RPMI8226 (cell line): ENCODE measurements at places on chromosomes 11 and 22.

- DNase-seq = peak; percentile 44
Measured at GRCh38 chr11:112128483-112129121, 35.3 kb downstream of the IL18 start.

GRCh38 chr11:66981976-66982578 is 7.0 kb downstream of the C11orf86 start:
- peak; percentile 97 for DNase-seq

DNA sequence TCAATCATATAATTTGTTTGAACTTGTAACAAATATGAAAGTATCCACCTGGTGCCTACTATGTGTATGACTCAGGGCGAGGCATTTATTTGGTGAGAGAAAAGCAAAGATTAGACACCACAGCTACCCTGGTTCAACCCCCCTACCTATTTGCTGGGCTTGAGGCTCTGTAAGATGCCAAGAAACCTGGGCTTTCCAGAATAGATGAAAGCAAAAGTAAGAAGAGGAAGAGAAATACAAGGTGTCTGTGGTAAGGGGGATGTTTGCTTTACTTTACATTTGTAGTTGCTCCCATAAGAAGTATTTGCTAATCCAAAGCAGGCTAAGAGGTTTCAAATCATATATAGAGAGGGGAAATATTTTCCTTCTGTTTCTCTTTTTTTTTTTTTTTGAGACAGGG is 61.7 kb downstream of the DDI1 start:
- no peak for DNase-seq

- DNase-seq = peak; percentile 87
Measured at GRCh38 chr11:61947486-61948210, 2.5 kb upstream of the BEST1 start.

- DNase-seq = no peak
Measured at GRCh38 chr22:44793506-44794172, 41.3 kb downstream of the ARHGAP8 start.

DNA sequence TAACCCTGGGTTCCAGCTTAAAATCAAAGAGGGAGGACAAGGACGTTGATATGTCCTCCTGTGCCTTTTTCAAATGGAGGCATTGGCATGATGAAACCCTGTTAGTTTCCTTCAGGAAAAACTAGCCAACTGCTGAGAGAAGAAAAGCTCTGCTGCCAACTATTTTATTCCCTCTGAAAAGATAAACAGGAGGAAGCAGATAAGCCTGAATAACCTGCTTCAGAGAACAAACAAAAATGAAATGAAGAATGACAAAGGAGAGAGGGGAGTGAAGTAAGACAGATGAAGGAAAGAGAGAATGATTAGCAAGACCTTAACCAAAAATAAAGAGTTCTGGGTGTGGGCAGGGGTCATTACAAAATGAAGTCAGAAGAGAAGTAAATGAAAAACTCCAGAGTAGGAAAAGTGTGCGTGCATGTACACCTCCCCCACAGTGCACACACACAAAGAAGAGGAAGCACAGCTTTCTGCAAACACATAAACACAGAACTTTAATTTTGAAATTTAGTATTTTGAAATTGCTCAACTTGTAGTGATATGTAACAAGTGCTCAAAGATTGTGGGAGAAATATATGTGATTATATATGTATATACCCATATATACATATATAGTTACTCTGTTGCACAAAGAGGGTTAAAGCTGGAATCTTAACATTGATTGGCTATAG is 332.2 kb downstream of the LUZP2 start:
- DNase-seq = no peak

DNA sequence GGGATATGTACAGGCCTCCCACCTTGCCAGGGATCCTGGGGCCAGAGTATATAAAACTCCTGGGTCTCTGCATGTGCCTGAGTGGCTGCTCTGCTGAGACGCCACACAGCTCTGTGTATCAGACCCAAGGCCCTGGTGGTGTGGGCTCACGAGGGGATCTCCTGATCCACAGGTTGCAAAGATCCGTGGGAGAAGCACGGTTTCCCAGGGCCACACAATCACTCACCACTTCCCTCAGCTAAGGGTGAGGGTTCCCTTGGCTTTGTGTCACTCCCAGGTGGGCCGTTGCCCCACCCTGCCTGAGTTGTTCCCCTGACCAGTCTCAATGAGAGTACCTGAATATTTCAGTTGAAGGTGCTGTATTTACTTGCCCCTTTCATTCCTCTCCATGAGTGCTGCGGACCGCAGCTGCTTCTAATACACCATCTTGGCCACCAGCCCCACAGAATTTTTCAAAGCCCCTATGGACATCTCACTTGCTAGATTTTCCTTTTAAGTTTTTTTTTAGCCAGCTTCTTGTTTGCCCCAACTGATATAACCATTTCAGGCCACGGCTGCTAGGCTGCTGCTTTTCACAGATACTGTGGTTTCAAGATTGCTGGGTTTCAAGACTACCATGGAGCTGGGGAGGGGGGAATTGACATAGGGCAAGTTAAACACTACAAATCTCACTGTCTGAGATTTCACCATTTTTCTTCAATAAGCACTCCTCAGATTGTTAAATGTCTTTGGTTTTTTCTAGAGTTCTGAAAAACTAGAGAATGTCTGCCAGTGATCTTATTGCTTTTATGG is 13.7 kb upstream of the DEPDC7 start:
- DNase-seq = no peak

DNA sequence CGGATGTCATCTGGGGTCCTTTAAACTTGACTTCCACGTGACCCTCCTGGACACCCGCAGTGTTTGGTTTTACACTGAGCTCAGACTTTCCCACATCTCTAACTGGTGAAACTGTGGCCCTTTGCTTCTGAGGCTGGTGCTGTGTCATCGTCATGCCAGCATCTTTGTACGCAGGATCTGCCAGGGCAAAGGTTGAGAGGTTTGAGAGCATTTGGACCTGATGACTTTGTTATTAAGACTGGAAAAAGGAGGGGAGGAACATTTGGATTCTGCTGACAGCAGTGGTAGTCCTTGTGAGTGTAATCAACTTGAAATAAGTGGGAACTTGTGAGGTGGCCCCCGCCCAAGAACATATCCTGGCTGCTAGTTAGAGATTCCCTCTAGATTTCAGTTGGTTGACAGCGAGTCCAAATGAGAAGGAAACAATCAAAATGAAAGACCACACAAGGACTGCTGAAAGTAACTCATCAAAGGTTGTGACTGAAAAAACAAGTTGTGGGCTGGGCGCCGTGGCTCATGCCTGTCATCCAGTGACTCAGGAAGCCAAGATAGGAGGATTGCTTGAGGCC is 102.5 kb downstream of the KIAA1671 start:
- no peak for DNase-seq

DNA sequence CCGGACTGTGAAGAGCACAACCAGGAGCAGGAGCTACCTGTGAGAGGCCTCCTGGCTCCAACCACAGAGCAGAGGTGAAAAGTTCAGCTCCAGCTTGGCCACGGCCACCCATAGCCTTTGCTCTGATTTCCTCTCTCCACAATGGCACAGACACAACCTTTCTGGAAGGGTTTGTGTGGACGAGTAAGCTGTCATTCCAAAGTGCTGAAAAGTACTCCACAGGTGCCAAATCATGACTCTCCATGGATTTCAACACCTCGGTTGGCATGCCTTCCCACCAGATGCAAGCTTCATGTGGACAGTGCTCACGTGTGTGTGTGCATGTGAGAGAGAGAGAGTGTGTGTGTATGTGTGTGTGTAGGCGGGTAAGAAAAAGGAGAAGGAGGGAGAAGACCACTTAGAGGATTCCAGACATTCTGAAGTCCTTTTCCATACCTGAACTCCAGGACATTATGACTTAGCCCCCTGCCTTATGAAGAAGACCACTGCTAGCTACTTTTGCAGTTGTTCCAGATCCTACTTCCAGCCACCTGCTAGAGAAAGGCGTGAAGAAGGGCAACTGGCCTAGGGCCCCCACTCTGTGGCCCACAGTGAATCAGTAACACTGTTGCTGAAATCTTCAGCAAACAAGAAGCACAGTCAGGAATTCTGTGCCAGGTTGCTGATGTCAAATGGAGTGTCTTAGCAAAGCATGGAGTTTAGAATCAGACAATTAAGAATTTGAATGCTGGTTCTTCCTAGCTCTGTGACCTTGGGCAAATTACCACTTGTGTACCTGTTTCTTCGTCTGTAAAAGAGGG is 13.9 kb upstream of the NAV2 start:
- no peak for DNase-seq

GRCh38 chr11:117232911-117233409 is 489 bp downstream of the RNF214 start:
- DNase-seq = peak; percentile 31

DNA sequence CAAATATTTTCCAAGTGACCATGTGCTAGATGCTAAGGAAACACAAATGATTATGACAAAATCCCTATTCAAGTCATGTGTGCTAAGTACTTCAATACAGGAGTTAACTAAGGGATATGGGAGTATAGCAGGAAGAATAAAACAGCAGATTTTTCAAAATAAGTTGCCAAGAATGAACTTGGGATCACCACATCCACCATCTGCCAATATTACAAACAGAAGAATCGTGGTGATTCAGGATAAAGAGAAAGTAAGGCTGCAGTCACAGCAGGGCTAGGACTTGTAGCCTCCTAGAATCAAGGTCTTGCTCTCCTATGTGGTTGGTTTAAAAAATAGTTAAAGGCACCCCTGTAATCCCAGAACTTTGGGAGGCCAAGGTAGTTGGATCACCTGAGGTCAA is 34.3 kb downstream of the MRTFA start:
- DNase-seq = no peak

DNA sequence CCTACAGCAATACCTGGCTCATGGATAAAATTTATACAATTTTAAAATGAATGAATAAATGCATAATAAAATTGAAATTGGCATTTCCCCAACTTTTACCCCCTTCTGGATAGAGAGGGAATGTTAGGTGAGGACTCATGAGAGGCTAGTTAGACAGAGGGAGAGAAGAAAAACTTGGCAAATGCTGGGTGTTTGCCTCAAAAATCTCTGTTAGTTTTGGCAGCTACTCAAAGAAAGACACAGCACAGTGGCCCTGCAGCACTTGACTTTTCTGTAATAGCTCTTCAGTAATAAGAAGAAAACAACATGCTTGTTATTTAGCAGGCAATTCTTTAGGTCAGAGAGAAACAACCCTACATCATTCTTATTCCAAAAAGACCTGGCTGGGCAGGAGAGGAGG is 20.7 kb upstream of the IZUMO1R start:
- DNase-seq = no peak

- no peak for DNase-seq
Measured at GRCh38 chr11:121337078-121337477, 44.5 kb downstream of the SC5D start.

DNA sequence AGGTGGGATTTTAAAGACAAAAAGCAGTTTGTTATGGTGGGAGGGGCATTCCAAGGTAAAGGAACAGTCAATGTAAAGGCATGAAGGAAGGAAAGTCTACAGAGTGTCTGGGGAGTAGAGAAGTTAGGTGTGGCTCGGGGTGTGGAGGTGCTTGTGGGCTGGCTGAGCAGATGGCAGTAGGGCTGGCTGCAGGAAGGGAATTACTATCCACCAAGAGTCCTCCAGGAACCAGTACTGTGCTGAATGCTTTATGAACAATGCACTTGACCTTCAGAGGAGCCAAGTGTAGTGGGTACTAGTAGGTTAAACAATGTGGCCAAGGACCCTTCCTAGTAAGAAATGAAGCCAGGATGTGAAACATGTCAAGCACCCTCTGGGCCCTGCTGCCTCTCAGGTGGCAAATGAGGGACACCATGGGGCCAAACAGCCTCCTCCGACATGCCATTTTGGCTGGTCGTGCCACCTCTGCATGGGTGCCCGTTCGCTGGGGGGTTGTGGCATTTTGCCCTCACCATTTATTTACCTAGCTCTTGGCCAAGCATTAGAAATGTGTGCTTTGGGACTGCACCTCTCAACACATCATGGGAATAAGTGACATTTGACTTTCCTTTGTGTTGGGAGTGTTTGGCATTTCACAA is 123.6 kb upstream of the TENM4 start:
- DNase-seq = no peak

DNA sequence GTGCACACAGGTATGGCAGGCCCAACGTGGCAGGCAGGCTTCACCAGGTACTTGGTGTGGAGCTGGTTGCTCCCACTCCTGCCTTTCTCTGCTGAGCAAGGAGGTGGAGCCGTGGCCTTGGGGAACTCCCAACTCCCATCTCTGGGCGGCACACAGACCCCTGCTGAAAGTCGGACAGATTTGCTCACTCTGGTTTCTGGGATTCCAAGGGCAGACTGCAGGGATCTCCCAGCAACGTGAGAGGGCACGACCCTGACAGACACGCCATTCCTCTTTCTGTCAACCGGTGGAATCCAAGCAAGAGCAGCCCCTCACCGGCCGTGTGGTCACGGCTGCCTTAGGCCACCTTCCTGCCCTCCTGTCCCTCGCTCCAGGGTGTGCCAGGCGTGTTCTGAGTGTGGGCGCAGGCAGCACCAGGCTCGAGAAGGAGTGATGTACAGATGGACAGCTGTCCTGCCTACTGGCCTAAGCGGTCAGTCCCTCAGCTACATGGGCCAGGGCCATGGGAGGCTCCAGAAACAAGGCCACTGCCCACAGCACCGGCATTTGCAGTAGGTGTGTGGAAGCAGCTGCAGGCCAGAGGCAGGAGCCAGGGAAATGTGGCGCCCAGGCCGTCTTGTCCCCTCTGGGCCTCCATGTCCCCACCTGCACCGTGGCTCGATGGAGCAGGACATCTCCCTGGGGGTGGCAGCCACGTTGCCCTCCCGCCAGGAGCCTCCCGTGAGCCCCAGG is 13.7 kb upstream of the PPARA start:
- no peak for DNase-seq

- DNase-seq = no peak
Measured at GRCh38 chr22:45579806-45580725, 77.4 kb downstream of the FBLN1 start.

DNA sequence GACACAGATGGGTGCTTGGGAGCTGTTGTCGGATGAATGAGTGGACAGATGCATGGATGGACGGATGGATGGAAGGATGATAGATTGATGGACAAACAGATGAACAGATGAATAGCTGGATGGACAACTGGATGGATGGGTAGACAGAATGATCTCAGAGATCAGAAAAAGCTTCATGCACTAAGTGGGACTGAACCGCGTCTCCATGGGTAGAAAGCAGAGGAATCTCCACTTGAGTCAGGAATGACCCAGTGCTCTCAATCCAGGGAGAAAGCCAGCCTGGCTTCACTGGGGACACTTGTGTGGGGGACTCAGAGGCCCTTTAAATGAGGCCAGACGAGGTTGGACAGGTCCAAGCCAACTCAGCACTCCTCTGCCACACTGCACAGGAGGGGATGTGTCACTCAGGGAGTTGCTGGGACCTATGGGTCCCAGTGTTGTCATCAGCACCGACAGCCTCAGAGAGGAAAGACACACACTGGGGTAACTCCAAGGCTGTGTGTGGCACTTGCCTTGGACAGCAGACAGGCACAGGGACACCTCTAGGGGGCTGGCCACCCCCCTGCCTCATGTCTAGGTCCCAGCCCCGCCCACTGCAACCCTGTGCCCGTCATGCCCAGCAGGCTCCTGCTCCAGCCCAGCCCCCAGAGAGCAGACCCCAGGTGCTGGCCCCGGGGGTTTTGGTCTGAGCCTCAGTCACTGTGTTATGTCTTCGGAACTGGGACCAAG is 5.6 kb downstream of the IGLL5 start:
- no peak for DNase-seq

- DNase-seq = no peak
Measured at GRCh38 chr11:47912843-47913437, 64.8 kb upstream of the NUP160 start.

GRCh38 chr11:30365793-30366517 is 43.1 kb downstream of the ARL14EP start:
- DNase-seq = no peak
